ENCODE measurements at places on chromosomes 1 and 21.

DNA sequence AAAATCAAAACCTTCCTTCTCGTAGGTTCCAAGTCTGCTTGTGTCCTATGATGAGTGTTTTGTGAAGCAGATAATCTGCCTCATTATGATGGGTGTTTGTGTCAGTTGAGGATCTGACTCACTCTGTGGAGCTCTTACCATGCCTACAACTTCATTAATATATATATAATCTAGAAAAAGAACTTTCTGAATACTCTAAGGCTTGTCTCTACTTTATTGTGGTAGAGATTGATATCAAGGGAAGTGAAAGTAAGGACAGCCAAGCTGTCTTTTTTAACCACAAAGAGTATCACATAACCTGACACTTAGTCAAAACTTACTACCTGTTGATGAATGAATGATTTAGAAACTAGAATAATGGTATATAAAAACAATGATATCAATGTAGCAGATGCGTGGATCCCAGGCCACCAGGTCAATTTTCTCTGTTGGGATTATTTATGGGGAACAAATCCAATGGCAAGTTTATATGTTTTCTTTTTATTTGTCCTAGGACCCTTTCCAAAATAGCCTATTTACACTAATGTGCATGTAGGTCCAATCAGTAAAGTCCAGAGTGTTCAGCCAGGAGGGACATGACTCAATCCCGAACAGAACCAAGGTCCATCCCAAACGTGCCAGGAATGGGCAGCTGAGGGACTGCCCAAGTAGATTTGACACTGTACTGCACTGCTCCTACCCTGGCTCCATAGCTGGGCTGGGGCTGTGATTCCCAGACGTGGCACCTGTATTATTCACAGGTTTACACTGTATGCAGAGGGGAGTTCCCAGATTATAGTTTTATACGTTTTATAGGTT, 182.3 kb upstream of the GREM2 start:
- DNase-seq = no peak

DNA sequence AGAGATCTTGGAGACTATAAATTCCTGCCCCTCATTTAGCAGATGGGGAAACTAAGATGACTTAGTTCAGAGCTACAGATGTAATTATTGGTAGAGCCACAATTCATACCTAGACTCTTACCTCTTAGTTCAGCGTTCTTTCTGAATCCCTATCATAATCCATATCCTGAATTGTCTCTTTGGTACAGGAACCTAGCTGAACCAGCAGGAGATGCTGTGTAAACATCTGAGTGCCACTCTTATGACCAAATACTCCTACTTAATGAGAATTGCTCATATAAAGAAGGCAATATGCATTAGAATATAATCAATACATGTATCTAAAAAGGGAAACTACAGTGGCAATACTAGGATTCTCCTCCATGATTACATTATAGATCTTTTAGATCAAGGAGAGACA, 459.0 kb downstream of the SIPA1L2 start:
- DNase-seq = no peak

GRCh38 chr1:55352080-55352810, 137.1 kb upstream of the USP24 start:
- DNase-seq = no peak

DNA sequence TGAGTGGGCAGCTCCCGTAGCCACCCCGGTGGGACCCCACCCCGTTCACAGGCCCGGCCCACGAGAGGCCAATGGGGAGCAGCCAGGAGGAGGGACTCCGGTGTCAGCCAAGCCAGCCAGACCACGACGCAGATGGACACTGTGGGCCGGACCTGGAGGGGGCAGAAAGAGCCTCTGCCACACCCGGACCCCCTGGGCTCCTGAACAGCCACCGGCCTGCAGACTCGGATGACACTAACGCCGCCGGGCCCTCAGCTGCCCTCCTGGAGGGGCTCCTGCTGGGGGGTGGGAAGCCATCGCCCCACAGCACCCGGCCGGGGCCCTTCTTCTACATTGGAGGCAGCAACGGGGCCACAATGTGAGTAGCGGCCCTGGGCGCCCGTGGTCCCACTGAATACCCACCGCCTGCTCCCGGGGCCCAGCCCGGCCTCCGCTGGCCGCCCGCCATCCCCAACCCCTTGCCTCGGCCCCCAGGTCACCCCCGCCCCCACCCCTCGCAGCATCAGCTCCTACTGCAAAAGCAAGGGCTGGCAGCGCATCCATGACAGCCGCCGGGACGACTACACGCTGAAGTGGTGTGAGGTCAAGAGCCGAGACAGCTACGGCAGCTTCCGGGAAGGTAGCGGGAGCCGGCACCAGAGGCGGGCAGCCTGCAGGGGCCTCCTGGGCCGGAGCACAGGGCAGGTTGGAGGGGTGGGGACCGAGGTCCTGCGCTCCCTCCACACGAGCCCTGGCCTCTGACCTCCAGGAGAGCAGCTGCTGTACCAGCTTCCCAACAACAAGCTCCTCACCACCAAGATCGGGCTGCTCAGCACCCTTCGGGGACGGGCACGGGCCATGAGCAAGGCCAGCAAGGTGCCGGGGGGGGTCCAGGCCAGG, 6.5 kb downstream of the TTLL10 start:
- DNase-seq = no peak

GRCh38 chr1:157104598-157105293, 5.1 kb upstream of the ETV3L start:
- no peak for DNase-seq

GRCh38 chr1:21378705-21379494, 61.0 kb upstream of the NBPF3 start:
- no peak for DNase-seq

GRCh38 chr21:42311160-42311559, 4.0 kb downstream of the TFF3 start:
- DNase-seq = no peak

DNA sequence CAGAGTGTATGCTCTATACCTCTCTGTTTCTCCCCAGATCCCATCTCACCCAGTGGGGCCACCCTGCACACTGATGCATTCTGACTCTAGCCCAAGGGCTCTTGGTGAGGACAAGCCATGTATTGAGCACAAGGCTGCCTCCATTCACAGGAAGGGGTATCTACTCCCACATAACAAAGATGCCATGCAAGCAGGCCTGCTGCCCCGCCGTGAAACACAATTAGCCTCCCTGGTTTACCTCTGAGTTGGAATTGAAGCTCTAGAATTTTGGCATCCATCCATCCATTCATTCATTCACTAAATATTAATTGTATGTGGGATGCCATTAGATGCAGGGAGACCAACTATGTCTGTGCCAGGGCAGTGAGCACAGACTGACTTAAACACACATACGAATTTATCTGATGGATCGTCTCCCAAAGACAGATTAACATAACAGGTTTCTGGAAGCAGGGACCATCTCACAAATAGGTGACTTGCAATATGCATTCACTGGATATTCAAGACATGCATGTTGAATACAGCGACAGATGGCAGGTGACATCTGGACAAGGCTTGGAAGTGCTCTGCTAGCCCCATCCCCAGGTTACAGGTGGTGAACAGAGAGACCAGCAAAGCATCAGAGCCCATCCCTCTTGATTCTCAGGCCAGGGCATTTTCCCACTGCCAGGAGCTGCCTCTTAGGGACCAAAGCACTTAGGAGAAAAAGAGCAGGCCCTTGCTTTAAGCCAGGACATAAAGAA, 34.3 kb downstream of the TRABD2B start:
- DNase-seq = no peak

DNA sequence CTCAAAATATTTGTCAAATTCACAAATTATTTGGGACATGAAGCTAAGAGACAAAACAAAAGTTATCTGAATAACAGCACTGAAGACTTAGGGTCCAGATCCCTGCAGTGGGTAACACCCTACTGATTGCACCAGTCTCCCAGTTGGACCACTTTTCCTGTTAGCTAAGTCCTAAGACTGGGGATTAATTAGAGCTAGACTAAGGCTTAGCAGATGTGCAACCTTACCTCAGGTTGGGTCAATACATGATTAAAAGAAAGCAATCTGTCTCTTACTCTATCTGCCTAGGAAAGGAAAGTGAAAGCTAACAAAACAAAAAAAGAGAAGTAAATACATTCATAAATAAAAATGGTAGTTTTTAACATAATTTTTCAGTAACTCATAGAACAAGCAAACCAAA, 737.2 kb upstream of the CHRM3 start:
- no peak for DNase-seq

DNA sequence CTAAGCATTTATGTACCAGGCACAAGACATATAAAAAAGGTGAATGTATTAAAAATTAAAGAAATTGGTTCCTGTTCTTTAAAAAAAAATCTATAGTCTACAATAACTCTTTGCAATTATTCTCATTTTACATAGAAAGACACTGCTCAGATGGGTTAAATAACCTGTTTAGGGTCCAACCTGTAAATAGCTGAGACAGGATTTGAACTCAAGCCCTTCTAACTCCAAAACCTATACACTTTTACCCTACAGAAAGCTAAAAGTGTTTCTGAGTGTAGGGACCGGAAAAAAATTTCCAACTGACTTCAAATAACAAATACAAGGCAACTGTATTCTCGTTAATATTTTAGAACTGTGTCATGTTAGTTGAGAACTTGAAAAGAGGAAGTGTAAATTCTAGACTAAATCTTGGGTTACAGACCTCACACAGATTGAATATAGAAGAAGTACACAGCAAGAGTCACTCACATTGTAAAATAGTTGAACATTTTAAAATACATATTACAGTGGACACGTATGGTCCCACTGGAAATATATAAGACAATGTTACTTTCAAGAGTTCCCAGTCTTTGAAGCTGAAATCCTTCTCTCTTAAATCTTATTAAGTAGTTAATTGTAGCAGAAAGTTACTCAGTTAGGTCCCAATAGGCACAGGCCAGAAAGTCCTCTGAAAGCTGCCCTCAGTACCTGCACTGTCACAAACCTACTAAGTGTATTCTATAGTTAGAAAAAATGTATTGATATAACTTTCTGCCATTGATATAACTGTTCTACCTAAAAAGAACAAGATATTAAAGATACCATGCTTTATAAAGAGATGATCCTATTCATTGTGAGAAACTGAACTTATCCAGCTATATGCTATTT, 7.3 kb downstream of the EDEM3 start:
- no peak for DNase-seq

DNA sequence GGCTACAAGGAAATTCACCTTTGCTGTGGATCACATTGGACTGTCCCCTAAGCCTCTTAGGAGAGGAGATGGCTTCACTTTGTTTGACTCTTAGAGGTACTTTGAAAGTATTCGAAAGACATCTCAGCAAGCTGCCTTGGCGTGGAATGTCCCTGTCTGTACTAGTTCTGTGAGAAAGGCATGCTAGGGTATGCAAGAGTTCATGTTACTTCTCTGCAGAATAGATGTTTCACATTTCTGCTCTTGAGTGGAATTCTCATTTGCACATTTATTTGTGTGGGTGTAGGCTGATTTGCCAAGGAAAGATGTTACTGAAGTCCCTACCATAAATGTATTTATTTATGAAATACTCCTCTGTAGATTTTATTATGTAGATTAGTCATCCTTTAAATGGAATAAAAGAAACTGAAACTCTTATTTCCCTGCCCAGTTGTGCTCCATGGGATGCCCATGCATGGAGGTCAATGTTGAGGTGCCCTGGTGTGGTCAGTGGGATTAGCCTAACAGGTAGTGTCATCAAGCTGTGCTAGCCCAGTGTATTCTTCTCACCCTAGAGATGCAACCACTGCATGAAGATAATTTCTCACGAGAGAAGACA, 13.8 kb downstream of the MIA3 start:
- no peak for DNase-seq

DNA sequence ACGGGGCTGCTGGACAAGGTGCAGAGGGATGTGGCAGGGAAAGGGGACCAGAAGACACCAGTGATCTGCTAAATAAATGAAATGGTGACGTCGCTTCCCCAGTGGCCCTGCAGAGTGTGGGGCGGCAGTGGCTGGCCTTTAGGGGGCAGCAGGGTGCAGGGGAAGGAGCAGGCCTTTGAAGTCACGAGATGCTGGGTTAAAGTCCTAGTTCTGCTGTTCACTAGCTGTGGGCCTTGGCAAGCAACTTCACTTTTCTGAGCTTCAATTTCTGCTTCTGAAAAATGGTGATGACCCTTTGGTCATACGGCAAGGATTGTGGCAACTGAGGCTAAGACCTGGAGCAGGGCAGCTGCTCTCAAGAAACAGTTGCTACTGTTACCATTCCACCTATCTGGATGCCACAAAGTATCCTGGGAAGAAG, 9.2 kb upstream of the GALE start:
- peak; percentile 80 for DNase-seq

GRCh38 chr21:45642122-45642813, 1.3 kb upstream of the PCBP3 start:
- no peak for DNase-seq
